Suprapubic skin (tissue), 4 donors: ENCODE measurements at places on chromosomes 1 and 21. TPM values are rescaled to one million over a fixed set of nuclear protein-coding genes. Genes with fewer than 3 reads are reported as not detected.

NCMAP gene
- 0.34 TPM for total RNA-seq

- DNase-seq, result no peak
These were observed 21.0 kb upstream of the GADD45A start for GRCh38 chr1:67664048-67664447.

DCDC2B gene
- not detected for total RNA-seq

MASP2 gene
- 0.53 TPM for total RNA-seq

CXADR gene
- 121 TPM for total RNA-seq

DNA sequence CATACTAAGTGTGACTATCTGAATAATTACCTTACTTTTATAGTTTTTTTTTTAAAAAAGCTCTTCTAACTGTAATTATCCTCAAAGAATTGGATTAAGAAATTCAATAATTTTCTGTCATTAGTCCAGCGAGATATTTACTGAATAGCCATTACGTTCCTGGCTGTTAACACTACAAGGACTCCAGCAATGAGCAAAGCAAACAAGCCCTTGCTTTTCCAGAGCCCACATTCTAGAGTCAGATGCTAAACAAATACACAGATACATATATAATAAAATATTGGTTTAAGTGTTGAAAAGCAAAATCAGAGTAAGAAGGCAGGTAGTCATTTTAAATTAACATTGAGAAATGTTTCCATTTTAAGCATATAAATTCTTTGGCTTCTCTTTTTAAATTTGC lies 118.4 kb downstream of the ATF6 start:
- DNase-seq, result no peak
